ENCODE measurements at places on chromosomes 2 and 18. TPM values are rescaled to one million over a fixed set of nuclear protein-coding genes. Genes with fewer than 3 reads are reported as not detected.

DNA sequence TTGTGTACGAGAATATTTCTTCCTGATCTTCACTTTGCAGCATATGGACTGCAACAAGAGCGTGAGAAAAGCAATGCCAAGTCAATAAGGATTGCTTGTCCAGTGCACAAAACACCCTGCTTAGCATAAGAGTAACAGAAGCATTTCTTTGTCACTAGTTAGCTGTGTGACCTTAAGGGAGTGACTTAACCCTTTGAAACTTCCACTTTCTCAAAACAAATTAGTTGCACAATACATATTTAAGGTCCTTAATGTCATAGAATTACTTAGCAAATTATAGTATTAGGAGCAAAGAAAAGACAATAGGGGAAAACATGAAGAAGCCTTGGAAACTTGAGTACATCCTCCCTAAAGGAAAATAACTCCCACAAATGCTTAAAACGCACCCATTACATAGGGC, 230.1 kb downstream of the RNF152 start:
- no peak for DNase-seq

DNA sequence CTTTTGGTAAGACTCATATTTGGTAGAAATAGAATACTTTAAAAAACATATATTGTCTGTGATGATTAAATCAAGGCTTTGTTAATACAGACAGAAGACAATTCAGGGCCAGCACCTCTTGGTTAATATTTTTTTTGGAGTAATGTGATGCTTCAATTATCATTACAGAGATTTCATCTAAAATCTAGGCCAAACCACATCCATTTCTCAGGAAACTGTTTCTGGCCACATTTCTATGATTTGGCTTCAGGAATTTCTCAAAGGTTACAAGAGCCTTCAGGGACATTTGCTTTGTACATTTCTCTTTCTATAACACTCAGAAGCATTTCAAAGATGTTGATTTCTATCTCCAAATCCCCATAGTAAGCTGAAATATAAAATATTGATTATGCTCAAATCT, 614.9 kb downstream of the LRP1B start:
- no peak for DNase-seq

DNA sequence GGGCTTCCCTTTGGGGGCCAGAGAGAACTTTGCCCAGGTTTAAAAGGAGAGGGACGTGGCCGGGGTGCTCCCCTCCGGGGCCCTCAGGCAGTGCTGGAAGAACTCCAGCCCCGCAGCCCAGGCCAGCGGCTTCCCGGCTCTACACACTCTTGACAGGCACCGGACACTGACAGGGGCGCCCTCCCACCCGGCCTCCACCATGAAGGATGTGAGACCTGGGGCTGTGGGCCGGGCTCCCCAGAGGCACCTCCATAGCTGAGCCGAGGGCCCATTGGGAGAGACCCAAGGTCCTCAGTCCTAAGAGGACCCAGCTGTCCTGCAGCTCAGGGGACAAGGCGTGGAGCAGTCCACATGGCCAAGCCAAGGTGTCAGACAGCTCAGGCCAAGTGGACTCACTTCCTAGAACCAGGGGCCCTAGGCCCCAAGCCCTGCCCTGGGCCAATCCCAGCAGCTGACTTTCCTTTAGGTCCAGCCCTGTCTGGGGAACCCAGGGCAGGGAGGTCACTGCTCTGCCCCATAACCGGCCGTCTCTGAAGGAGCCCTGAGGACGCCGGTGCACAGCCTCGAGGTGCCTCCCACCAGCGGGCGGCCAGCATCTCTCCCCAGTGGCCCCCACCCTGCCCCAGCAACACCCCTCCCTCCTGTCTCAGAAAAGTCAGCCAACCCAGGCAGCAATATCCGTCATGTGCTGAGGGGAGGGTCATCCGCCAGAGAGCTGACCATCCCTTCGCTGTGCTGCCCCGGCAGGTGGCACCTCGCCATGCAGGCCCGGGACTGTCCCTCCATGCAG, 51.8 kb downstream of the BIN1 start:
- DNase-seq: no peak

GRCh38 chr2:226758921-226759640, 40.5 kb downstream of the IRS1 start:
- no peak for DNase-seq

- no peak for DNase-seq
These were observed 91.6 kb upstream of the ARL5A start for GRCh38 chr2:151919786-151920185.

The MYO3B gene
- polyA plus RNA-seq: 3.5 TPM

The TMEFF2 gene
- not detected for polyA plus RNA-seq

The CYP27A1 gene
- 43.3 TPM for polyA plus RNA-seq

The CIDEA gene
- not detected for polyA plus RNA-seq

DNA sequence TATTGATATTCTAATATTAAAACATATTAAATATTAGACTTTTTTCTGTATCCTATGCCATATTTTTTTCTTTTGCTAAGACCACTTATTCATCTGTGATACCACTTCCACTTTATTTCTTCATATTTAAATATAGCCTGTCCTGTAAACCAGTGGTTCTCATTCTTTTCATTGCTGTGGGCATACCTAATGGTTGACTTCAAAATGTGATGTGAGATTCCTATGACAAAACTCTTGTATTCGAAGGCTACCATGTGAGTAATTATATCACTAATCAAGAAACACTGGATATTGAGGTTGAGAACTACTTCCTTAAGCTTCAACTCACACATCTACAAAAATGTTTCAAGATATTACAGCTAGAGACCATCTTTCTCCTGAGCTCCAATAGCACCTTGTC, 3.6 kb downstream of the SCRN3 start:
- no peak for DNase-seq

The FECH gene
- 36.9 TPM for polyA plus RNA-seq

DNA sequence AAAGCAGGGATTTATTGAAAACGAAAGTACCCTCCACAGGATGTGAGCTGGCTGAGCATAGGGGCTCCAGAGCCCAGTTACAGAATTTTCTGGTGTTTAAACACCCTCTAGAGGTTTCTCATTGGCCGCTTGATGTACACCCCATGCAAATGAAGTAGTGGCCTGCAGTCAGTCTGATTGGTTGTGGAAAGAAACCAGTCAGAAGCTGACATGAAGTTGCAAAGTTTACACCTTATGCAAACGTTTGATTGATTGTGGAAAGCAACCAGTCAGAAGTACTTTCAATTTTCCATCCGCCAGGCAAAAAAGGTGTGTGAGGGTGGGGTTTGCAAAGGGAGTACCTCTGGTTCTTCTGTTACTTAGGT, 62.3 kb downstream of the VWA3B start:
- DNase-seq: no peak

- DNase-seq: no peak
These were observed 287.7 kb upstream of the CNTNAP5 start for GRCh38 chr2:123737371-123737770.

The ZBTB7C gene
- 1.8 TPM for polyA plus RNA-seq

The ALPG gene
- not detected for polyA plus RNA-seq

DNA sequence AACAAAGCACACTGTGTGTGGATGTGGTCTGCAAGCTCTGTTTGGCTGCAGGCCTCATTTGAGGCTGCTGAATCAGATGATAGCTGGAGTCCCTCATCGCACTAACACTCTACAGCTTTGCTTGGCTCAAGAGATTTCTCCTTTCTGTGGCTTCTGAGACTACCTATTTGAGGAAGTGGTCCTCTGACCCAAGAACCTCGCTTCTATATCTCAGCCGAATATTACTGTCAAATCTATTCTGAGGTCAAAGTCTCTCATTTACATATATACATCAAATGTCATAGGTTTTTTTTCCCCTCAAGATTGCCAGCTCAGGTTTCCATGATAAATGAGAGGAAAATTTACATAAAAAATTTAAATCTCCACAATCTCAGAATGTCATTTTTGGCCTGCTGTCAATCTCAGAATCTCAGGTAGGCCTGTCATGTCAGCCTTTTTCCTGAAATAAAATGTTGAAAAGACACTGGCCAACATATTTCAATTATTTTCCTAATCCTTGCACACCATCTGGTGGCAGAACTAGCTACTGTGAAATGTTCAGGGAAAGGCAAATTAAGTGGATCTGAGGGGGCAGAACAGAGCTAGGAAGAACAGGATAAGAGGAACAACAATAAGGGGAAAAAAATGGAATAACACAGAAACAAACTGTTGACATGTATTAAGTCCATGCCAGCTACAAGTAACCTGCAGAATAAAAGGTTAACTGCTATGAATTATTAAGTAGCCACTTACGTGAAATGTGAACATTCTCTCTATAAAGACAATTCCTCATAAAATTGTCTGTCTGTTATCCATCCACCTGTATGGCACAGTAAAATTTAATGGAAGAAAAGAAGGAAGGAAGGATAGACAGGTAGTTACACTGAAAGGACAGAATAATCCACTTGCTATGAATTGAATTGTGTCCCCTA, 39.3 kb downstream of the AP1S3 start:
- peak; percentile 82 for DNase-seq

The ERICH2 gene
- 4.0 TPM for polyA plus RNA-seq

DNA sequence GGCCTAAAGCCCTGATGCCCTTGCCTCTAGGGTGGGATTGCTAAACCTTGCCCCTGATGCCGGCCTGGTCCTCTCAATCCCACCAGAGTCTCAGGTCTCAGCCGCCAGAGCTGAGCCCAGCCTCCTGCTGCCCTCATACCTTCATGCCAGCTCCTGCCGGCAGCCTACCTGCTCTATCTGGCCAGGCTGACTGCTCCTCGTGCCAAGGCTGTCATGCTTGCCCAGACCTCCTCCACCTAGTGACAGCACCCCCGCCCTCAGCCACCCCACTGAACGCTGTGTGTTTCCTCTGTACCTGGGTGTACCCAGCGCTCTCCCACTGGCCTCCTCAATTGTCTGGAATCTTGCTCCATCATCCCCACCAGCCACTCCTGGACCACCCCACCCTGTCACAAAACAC, 120.1 kb downstream of the CACNB4 start:
- no peak for DNase-seq

GRCh38 chr2:219028996-219029828, 12.1 kb downstream of the CFAP65 start:
- no peak for DNase-seq

The ANKRD62 gene
- not detected for polyA plus RNA-seq

The SNORC gene
- 3.3 TPM for polyA plus RNA-seq

DNA sequence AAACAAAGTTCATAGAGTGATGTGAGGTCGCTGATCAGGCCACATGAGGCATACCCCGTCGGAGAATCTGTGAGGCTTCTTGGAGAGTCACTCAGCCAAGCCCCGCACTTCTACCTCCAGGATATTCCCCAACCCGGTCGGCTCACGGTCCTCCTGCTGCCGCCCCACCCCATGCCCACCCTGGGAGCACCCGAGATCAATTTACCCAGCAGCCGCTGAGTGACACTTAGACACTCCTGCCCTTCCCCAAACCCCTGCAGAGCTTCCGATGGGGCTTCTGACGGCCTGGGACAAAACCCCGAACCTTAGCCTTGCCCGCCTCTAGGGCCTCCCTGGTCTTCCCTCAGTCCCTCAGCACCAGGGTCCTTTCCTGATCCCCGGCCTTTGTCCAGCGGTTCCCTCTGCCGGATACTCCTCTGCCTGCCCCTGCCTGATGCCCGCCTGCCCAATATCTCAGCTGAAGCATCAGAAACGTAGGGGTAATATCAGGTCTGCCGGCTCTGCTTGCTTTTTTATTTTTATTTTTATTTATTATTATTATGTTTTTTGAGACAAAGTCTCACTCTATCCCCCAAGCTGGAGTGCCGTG, 18.9 kb upstream of the OTOS start:
- DNase-seq: peak; percentile 51

- DNase-seq: no peak
These were observed 137.7 kb downstream of the THNSL2 start for GRCh38 chr2:88307817-88308216.
